AG08395 (cell line): ENCODE measurements at places on chromosomes 1 and 21.

DNA sequence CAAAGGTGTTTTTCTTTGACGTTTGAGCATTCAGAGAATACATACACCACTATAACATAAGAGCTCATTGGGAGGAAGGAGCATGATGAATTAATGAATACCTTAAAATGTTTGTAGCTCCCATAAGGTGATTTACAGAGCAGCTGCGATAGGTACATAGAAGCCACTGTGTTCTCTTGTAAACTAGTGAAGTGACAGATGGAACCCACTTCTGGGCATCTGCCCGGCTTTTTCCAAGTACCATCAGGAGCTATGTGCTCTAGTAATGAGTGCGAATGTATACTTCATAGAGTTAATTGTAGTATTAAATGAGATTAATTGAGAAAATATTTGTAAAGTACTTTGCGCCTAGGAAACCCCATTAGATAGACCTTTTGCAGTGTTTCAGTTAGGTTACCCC lies 48.4 kb downstream of the HENMT1 start:
- no peak for DNase-seq

- DNase-seq: no peak
Measured at GRCh38 chr1:176696689-176697088, 233.7 kb downstream of the PAPPA2 start.

DNA sequence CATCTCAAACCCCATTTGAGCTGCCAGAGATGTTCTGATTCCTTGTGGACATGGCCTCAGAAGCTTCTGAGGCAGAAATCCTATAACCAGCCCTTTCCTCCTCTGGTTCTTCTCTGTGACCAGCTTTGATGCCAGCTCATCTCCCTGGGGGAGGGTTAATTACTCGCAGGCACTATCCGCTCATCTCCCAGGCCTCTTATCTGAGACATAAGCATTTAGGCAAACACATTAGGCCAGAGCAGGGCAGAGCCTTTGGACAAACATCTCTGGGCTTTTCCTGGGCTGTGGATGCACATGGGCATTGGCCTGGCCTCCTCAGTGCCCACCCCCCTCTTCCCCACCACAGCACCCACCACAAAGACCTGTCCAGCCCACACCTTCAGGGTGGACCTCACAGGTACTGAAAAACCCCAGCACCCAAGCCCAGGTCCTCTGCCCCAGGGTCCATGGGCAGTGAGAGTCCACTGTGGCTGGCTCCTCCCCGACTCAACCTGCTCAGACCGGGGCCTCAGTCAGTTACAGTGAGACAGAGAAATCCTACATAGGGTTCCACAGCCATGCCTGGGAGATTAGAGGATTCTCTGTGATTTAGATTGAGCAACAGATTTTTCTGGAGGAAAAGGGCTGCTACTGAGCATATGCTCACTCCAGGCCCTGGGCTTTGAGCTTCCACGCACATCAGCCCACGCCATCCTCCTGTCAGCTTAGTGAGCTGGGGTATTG lies 26.9 kb downstream of the IGSF21 start:
- no peak for DNase-seq

- no peak for DNase-seq
Measured at GRCh38 chr1:228542981-228543380, 55.8 kb downstream of the RNF187 start.

DNA sequence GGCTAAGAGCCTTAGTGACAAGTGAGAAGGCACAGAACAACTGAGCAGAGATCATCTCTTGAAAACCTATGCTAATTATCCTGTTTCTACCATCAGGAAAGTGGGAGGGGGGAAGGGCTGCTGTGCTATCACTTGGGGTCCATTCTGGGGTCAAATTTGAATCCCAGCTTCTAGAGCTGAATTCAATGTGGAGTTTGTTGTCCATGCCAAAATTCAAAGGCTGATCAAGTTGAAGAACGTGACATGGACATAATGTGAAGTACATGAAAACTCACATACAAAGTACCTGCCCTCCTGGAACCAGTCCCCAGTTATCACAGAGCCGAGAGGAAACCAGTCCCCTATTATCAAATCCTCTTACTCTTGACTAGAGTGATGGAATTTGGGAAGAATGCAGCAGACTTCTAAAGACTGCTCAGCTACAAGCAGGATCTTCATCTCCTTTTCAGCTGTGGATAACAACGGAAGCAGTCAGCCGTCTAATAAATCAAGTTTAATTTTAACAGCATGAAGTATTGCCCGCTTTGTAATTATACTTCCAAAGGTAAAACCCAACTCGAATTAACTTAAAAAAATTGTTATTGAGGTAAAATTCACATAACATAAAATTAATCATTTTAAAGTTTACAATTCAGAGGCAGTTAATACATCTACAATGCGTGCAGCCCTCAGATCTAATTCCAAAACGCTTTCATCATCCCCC lies 78.3 kb downstream of the SLC45A1 start:
- DNase-seq: peak; percentile 45

GRCh38 chr1:119316870-119317416 lies 51.6 kb upstream of the HAO2 start:
- DNase-seq: peak; percentile 41

DNA sequence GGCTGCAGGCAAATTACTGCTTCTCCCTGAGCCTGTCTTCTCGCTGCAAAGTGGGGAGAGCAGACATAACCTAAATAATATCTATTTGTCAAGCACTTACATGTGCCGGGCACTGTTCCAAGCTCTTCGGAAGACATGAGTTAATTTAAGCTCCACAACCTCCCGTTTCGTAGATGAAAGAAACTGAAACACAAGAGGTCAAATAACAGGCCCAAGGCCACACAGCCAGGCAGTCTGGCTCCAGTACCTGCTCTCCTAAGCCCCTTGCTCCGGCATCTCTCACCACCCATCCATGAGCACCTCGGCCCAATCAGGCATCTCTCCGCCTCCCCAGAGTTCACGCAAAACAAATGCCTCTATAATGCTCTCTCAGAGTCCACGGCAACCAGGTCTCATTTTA lies 65.4 kb downstream of the TAS1R2 start:
- no peak for DNase-seq

- DNase-seq: no peak
Measured at GRCh38 chr1:74530892-74531291, 18.5 kb upstream of the LRRC53 start.

DNA sequence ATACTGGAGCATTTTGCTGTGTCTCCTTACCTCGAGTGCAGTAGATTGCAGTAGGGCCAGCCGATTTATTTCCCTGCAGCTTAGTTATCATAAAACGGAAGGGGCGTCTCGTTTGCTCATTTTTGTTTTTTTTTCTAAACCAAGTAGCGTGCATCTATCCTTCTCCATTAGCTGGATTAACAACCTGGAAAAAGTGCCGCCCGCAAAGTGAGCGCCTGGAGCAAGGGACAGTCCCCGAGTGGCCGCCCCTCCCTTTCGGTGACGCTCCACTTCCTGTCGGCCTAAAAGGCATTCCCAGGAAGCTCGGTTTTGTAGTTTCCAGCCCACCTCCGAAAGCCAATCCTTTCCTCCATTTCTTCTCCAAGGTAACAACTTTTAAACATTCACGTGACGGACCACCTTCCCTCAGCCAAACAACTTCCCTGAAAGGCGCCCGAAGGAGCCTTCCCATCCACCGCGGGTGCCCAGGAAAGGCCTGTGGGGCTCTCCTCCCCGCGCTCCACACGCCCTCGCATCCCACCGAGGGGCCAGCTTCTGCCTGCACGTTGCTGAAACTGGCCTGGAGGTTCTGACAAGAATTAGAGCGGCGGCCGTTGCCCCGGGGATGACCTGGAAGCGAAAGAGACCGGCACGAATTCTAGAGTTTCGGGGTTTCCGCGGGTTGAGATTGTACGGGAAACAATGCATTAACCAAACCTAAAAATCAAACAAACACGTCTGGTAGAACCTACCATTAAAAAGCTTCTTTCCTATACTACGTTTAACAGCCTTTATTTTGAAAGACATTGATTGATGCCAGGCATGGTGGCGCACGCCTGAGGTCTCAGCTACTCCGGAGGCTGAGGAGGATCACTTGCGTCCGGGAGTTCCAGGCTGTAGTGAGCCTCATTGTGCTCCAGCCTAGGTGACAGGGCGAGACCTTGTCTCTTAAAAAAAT lies at the start of gene EXTL2:
EXTL2 (minus strand) TSS at position 240 of the 937 bp plus-strand sequence. CDS start 6,085 bp downstream, outside the sequence.
- peak; percentile 74 for DNase-seq

- DNase-seq: no peak
Measured at GRCh38 chr1:85707267-85707989, 805 bp downstream of the ZNHIT6 start.

DNA sequence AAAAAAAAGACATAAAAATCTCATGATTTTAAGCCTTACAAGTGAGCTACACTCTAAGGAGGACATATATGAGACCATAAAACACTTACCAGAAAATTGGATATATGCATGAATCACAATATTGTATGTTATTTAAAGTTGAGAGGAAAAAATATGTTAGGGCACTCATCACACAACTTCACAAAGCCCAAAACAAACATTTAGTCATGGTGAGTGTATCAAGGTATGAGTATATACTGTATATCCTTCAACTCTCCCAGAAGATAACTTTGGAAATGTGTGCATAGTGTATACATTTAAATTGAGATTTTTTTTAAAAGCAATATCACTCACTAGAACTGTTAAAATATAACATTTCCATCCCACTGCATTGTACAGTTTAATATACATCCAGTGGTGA lies 259.3 kb downstream of the SRGAP2C start:
- DNase-seq: no peak

- peak; percentile 46 for DNase-seq
Measured at GRCh38 chr1:42379794-42380585, 602 bp upstream of the RIMKLA start.

DNA sequence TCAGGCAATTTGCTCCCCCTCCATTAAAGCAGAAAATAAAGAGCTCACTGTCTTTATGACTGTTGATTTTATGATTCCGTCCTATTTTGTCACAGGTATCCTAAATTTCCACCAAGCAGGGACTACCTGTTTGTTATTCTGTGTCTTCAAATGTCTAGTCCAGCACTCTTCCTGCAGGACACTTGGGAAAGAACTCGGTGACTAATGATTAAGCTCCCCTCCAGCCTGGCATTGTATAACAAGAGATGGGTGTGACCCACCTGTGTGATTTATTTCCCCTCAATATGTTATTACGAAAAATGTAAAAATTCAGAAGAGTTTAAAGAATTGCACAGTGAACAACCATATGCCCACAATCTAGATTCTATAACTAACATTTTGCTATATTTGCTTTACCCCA lies 42.9 kb upstream of the LRRN2 start:
- no peak for DNase-seq

- no peak for DNase-seq
Measured at GRCh38 chr1:147527941-147528936, 13.1 kb upstream of the BCL9 start.

- DNase-seq: no peak
Measured at GRCh38 chr1:6035719-6036118, 10.0 kb upstream of the KCNAB2 start.

DNA sequence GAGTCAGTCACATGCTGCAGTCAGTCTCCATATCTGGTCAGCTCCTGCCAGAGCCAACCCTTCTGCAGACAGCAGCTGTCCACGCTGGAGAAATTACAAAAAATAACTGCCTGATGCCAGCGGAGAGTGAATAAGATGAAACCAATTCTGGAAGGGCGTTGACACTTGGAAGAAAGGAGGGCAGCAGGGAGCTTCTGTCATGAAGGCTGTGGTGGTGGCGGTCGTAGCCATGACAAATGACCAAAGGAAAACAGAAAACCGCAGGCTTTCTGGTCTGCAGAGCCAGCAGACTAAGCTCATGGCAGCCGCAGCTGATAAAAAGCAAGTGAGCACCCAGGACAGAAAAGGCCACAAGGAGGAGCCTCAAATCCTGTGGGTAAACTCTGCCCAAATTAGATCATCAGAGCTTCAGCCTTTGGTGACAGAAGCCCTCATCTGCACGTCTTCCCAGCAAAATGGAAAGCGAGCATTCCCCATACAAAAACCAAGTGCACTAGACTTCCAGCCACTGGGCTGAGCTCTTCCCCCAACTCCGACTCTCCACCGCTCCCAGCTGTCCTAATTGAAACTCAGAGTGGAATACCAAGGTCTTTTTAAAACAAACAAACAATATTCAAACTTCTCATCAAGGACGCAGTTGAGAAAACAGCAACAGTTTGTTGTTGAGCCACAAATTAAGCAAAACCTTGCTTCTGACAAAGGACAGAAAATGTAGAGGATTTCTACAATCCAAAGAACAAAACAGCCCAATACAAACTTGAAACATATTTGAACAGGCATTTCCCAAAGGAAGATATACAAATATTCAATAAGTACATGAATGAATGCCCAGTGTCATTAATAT lies 28.7 kb downstream of the RSPH1 start:
- peak; percentile 37 for DNase-seq
